ENCODE measurements at places on chromosomes 4 and X.

- no peak for DNase-seq
Observed at GRCh38 chr4:14719053-14719452, 283.2 kb upstream of the CPEB2 start.

DNA sequence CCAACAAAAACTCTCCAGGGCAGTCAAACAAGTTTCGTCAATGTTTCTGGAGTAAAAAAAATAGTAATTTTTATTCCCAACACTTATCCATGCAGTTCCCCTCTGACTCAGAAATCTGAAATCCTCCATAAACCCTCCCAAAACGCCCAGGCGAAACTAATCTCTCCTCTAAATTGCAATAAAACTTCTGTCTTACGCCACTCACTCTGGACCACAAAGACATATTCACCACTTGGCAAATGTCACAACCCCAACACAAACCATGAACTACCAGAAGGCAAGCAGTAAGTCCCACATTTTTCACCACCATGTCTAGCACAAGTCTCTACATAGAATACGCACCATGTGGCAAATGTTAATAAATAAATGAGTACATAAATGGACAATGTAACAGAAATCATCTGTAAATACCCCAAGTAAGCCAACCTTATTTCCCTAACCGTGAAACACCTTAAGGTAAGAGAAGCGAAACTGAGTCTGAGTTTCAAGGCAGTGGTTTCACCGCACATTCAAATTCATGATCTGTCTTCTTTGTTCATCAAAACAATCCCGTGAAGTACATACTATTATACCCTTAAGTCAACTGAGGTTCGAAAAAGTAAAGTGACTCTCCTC, 1.6 kb downstream of the PAPSS1 start:
- no peak for DNase-seq

GRCh38 chr4:73874386-73874785, 5.2 kb downstream of the CXCL1 start:
- no peak for DNase-seq

- no peak for DNase-seq
Observed at GRCh38 chrX:73448379-73448778, 1.5 kb downstream of the CDX4 start.

DNA sequence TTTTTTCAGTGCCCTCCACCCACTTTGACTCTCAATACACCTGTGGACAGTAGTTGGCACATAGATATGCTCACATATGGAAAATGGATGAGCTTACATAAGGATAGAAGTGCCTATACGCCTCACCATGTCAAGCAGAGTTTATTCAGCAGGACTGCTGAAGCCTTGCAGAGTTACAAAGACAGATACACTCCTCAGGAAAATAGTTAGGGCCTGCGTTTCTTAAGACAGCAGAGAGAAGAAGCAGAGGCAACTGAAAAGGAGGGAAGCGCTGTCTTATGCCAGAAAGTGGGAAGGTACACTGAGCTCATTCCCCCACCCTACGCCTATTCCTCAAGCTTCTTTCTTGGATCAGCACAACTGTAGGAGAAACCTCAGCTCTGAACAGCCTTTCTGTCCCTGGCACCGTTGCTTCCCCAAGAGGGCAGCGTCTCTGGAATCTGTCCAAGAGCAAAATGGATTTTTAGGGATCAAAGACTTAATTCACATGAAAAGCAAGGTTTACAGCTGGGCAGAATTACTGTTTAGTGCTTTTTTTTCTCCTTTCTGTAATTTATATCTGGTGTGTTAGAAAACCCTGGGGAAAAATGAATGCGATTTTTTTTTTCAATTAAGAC, 37.3 kb upstream of the MBTPS2 start:
- DNase-seq, result no peak

GRCh38 chrX:46841346-46841745, 4.5 kb downstream of the RP2 start:
- DNase-seq, result peak; percentile 30

- no peak for DNase-seq
Observed at GRCh38 chr4:36399762-36400353, 118.4 kb downstream of the DTHD1 start.

DNA sequence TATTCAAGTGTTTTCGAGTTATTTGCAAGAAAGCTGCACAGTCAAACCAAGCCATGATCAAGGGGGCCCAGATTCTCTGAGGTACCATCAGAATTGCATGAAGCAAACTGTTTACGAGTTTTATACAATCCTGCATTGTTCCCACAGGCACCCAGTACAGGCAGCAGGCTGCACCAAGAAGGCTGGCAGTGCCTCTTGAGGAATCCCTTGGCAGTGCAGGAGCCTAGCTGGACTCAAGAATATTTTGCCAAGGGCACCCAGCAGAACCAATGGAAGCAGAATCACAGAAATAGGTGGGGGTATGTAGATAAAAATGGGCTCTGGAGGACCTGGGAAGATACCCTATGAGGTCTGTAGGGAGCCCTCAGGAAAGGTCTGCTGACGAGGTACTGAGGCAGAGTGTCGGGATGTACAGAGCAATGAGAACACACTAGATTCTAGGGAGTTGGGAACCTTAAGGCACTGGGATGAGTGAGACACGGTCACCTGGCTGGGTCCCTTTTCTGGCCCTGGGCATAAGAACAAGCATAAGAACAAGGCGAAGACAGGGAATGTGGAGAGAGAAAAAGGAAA, 2.5 kb upstream of the PLP1 start:
- DNase-seq, result no peak

GRCh38 chr4:142567620-142568451, 278.3 kb downstream of the INPP4B start:
- DNase-seq, result no peak

GRCh38 chr4:184441461-184442313, 32.7 kb downstream of the IRF2 start:
- no peak for DNase-seq

GRCh38 chrX:153726286-153727122, 1.8 kb downstream of the ABCD1 start:
- DNase-seq, result peak; percentile 73

All from left ventricle myocardium superior (tissue), 1 donor.